T-helper 1 cell (primary cell): ENCODE measurements at places on chromosomes 5 and 9.

- DNase-seq = no peak
Measured at GRCh38 chr5:62689599-62690368, 111.2 kb downstream of the LRRC70 start.

DNA sequence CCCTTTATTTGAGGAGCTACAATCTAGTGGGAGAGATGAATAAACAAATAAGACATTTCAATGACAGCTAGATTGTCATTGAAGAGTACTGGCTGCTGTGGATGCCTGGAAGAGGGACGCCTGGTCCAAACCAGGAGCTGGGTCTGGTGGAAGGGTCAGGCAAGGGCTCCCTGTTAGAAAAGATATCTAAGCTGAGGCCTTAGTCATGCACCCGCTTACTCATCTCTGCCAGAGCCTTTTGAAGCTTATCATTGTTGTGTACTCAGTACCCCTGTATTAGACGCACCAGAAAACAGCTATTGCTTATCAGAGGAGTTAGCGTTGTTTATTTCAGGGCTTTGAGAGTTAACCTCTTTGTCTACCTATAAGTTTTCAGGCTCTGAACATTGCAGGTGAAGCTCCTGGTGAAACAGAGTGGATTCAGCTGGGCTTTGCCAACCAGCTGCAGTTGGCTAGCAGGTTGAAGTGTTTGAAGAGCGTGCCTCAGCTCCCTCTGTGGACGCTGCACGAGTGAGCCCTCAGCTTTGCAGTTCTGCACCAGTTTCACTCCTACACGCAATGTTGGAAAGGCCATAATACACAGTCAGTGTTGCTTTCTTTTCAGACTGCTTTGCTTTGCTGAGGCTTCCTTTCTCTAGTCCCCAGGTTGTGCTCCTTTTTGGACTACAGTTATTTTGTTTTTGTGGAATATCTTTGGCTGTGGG is 5.6 kb upstream of the GPR151 start:
- no peak for DNase-seq

- no peak for DNase-seq
Measured at GRCh38 chr9:112000743-112001142, 104.1 kb downstream of the UGCG start.

DNA sequence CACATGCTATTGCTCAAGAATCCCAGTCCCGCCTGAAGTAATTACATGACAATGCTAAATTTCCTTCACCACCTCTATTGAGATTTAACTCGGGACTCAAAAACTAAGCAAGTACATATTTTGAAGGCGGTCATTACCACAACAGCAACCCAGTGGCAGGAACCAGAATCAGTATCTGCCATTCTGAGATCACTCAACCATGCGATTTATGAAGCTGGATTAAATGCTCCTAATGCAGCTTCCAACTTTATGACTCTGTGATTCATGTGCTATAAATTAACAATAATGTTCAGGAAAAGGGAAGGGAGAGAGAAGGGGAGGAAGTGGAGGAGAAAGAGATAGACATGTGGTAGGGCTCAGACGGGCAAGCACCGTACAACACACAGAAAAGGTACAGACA is 194.7 kb downstream of the DNAH5 start:
- DNase-seq = no peak

- no peak for DNase-seq
Measured at GRCh38 chr5:138054847-138055558, 22.1 kb upstream of the FAM13B start.

DNA sequence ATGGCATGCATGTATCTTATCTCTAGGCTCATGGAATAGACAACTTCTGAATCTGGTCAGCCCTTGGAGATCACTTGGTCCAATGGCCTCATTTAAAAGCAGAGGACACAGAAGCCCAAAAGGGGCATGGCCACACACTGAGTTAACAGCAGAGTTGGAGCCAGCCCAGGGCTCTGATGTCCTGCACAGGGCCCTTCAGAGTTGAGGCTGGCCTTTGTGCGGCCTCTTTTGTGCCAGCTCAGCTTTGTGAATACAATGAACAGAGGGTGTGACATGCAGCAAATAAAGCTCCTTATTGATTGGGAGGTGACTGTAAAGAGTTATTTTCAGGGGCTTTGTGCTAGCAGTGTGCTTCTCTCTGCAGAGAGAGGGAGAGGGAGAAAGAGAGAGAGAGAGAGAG is 150.1 kb upstream of the STK32A start:
- no peak for DNase-seq

- DNase-seq = no peak
Measured at GRCh38 chr9:83106772-83107171, 43.8 kb upstream of the RASEF start.

DNA sequence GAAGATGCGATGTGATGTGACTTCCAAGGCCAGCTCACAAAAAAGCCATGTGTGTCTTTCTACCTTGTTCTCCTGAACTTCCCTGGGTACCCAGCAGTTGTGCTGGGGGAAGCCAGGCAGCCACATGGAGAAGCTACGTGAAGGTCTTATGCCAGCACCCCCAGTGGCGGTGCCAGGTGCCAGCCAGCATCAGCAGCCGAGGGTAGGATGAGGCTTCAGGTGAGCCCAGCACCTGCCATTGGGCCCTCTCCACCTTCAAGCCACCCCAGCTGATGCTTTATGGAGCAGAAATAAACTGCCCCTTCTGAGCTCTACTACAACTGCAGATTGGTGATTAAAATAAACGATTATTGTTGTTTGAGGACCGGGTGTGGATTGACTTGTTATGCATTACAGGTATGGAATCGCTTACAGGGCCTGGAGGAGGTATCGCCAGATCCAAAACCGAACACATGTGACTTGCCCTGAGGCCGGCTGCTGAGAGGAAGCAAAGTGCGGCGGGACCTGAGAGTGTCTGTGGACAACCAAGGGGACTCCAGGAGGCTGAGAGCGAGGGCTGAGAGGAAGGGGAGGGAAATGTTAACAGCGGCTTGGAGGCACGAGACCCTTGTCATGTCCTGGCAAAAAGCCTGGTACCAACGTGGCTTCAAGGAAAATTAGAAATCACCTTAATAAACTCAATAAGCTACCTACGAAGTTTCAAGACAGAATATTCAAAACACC is 36.0 kb upstream of the OLFM1 start:
- DNase-seq = no peak

DNA sequence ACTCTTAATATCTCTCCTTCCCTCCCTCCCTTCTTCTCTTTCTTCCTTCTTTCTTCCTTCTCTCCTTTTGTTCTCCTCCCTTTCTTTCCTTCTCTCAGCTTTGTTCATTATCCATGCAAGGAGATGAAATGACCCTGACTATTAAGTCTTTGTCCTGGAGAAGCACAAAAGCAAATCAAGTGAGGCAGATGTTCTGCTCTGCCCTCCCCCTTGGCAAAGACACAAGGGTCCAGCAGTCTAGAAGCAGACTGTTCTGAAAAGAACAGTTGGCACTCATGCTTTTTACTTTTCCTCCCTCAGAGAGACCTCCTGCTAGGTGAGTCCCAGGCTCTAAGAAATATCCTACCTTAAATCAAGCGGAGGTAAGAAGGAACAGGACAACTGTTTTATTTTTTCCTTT is 1067.6 kb upstream of the DMAC1 start:
- no peak for DNase-seq

DNA sequence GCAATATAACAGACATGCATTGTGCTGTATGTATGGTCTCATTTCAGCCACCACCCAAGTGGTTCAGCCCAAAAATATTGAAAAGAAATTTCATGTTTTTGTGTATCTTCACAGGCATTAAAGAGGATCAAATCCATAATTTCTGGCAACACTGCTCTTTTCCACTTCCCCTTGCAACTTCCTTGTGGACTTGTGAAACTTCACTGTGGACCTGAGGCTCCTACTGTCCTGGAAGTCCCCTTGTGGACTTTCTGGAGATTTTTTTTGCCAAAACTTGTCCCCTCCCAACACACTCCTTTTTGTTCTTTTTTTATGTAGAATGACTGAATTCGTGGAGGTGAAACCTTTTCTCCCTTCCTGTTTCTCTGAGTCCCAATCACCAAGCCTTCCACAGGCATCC is 14.3 kb downstream of the OTULINL start:
- no peak for DNase-seq

DNA sequence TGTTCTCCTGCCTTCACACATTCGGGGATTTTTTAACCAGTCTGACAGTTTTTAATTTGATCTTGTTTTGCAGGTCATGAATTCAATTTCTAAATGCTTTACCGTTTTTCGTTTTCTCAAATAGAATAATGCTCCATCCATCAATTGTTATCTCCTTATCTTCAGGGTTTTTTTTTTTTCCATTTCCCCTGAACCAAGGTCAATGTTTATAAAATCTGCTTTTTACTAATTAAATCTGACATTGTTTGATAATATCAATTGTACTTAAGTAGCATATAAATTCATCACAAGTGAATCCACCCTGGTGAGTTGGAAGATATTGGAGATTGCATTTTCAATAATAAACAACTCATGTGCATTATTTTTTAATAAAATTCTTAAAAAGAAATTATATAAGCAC is 2004.6 kb upstream of the WWC1 start:
- no peak for DNase-seq

DNA sequence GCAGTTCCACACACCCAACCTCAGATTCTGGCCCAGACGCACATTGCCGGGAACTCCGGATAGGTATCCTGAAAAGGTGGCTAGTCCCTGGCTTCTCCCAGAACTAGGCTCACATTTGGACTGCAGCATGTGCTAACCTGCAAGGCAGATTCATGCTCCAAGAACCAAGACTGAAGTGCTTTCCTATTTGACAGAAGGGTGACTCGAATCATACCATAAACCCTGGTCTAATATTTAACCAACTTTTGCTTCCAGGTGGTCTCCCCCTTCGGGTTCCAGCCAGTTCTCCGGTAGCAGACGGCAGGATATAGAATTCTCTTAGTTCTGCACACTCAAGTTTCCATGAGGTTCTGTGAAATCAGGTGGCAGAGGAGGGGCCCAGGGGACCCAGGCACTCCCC is 7.6 kb downstream of the PTGES start:
- DNase-seq = no peak

GRCh38 chr5:177086654-177087397 is at the start of gene FGFR4:
TSS of gene FGFR4 (plus strand) at chr5:177086915. CDS start at chr5:177089603, 2,688 bp downstream.
- DNase-seq = peak; percentile 57

DNA sequence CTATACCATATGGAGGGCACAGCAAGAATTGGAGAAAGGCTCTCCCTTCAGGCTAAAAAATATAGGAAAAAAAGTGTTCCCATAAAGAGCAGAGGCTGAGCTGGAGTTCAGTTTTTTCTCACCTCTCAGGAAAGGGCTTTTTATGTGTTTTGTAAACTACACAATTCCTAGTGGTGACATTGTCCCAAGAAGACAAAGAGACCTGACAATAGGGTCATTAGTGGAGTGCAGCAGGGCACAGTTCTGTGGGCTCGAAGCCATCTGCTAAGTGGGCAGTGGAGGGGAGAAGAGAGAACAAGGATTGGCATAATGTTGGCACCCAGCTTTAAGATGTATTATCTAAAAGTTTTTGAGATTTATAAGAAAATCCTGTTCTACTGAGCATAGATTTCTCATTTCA is 162.5 kb downstream of the HCN1 start:
- no peak for DNase-seq

DNA sequence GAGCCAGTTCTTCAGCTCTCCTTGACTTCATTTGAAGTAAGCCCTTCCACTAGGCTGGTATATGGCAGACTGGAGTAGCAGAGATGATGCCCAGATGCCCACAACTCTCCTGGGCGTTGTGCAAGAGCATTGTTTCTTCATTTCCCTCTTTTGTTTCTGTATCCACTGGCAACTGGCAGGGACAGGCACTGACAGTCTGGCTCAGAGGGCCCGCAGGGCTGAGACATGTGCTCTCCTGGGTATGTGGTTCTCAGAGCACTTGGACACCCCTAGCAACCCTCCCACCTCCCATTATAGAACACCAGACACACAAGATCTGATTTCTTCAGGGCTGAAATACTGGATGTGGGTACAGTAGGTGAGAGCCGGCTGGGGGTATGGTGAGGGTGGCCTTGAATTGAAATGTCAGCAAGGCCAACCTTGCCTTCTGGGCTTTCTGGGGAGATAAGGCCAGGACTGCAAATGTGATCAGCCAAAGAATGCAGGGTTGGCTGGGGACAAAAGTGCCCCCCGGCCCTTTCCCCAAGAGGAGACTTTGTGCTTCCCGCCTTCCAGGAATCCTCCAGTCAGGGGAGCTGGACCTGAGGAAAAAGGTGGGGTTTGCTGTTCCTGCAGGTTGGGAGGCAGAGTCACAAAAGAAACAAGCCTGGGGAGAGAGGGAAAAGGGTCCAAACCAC is 28.6 kb upstream of the CTNNA1 start:
- DNase-seq = no peak

DNA sequence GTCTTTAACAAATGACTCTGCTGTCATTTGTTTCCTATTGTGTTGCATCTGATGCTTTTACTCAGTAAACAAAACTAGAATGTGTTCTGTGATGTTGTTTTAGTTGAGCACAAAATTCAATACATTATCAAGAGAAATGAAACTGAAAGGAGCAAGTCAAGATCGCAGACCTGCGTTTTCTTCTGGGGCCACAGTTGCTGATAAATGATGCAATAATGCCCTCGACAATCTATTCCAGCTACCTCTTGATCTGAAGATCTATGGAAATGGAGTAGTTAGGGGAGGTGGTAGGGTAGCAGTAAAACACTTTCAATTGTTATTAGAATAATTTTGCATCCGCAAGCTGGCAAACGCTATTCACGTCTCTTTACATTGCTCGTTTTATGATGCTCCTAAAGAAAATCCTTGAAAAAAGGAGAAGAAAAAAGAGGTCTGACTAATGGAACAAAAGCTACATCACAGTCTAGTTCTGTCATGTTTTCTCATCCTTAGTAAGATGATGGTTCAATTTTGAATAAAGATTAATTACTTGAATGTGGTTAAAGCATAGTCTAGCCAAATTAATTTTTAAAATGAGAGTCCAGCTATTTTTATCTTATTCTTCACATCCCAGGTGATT is 1.6 kb downstream of the ZNF366 start:
- no peak for DNase-seq

DNA sequence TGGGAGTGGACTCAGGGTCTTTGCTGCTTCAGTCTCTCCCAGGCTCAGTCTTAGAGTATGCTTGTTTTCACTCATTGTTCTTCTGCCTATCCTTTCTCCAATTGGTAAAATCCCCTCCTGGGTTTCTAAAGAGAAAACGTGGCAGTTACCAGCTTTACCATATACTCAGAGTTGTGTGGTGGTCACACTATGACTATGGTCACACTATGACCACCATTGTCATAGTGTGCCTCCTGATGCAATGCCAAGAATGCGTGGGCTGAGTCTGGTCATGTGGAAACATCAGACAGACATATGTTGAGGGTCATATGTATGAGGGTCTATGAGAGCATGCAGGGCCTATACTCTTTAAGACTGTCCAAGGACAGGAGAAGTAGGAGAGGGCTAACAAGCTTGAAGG is 326.5 kb upstream of the PRR16 start:
- no peak for DNase-seq

- no peak for DNase-seq
Measured at GRCh38 chr9:93052791-93053540, 5.5 kb upstream of the SUSD3 start.
